ENCODE measurements at places on chromosomes 13 and 19.

GRCh38 chr19:18542941-18543813 lies at the start of gene FKBP8:
FKBP8 (minus strand) TSS chr19:18543573; CDS start chr19:18541970, 1,603 bp downstream.
- DNase-seq = peak; percentile 88

GRCh38 chr13:68056816-68057710 lies 826.9 kb upstream of the PCDH9 start:
- no peak for DNase-seq

GRCh38 chr19:7104747-7105447 lies 35.4 kb downstream of the ZNF557 start:
- DNase-seq = no peak

DNA sequence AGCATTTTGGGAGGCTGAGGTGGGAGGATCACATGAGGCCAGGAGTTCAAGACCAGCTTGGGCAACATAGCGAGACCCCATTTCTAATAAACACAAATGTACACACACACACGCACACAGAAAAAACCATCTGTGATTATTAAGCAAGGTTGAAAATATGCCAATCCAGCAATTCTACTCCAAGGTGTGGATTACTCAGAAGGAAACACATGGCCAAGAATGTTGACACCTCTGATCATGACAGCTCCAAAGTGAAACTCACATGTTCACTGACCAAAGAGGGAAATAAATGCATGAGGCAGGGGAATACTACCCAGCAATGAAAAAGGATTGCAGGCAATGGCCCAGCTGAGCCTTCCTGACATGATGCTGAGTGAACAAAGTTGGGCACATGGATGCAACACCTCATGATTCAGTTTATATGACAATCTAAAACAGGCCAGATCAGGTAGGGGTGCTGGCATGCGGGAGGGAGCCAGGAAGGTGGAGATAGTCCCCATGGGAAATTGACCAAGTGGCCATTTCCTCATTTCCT lies 4.4 kb downstream of the DOCK6 start:
- no peak for DNase-seq

DNA sequence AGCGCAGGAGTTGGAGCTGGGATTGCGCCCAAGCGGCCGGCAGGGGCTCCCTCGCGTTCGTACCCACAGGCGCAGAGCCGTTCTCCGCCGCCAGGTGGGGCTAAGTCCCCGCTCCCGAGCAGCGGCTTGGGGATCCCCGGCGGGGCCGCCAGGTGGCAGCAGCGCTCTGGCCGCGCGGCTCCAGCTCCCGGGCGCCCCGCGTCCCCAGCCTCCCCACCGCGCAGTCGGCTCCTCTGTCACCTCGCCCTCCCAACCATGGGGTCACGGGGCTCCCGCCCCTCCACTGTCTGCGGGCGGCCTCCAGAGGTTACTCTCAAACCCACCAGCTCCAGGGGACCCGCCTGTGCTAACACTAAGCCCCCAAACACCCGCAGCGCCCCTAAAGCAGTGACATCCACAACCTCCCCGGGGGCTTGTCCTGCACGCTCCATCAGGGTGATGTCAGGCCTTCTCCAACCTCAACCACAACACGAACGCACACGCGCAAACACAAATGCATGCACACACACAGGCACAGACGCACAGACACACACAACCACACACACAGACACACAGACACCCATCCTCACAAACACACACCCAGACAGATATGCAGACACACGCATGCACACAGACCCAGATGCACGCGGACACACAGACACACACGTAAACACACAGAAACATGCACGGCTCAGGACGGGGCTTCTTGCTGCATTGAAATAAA lies 18.4 kb upstream of the KCTD15 start:
- peak; percentile 82 for DNase-seq

DNA sequence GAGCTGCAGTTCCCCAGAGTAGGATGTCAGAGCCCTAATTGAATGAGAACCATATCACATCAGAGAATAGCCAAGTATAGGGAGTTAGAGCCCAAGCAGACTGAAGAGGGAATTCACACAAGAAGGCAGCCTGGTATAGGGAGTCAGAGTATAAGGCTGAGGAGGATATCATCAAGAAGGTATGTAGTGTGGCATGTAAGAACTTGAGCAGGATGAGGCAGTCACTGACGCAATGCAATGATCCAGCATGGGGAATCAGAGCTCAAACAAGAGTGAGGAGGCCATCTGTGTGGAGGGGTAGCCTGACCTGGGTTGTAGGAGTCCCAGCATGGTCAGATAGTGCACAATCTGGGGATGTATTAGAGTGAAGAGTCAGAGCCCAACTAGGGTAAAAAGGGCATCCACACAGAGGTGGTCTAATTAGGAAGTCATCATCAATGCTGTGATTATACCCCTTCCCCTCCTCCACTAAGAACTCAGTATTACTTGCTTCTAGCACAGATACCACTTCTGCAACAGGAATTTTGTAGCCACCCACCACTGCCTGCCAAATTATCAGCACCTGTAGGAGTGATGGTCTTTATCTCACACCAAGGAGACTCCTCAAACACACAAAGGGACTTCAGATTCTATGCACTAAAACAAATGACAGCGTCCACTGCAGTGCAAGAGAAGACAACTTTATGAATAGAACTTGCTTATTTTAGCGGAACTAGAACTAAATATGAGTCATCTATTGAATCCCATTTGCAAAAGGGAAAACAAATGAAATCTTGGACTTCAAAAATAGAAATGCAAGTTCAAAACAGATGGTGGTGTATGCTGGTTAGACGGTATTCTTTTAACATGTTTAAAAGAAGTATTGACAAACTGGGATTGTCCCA lies 107.2 kb downstream of the FNDC3A start:
- DNase-seq = no peak

- DNase-seq = no peak
These were observed 833.0 kb downstream of the EFNB2 start for GRCh38 chr13:105702441-105702840.

- peak; percentile 19 for DNase-seq
These were observed 49.4 kb downstream of the SACS start for GRCh38 chr13:23384111-23384510.

GRCh38 chr13:33678906-33679657 lies 138.9 kb upstream of the RFC3 start:
- peak; percentile 50 for DNase-seq

DNA sequence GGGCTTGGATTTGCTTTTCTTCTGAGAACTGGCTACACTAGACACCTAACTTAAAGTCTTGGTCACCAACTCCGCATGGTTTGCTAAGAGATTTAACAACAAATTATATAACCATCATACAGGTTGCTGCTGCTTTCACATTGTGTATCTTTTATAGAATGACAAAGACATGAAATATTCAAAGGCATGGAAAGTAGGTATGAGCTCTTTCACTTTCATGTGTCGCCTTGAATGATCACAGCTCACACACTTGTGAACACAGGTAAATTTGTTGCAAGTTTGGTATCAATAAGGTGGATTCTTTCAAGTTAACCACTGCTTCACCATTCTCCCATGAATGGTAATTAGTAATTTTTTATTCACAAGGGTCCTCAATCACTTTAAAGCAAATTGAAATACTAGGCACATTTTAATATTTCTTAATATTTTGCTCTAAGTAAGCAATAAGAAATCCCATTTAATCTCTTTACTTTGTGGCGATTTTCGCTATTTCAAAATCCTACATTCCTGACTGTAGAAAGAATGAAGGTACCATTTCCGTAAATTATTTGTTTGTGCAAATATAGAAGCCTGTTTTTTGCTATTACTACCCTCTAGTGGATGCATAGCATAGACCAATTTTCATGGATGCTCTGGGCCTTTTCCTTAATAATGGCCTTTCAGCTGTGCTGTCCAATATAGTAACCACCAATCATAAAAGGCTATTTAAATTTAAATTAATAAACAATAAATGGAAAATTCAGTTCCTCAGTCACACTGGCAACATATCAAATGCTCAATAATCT lies 45.5 kb upstream of the FREM2 start:
- no peak for DNase-seq

Measured in activated CD4-positive, alpha-beta T cell treated with anti-CD3 and anti-CD28 coated beads, Interleukin-2, amount 50 U/mL, for 24 hours (primary cell).